ENCODE measurements at places on chromosomes 4 and X. TPM values are rescaled to one million over a fixed set of nuclear protein-coding genes. Genes with fewer than 3 reads are reported as not detected.
A peak's percentile ranks its signal among the peaks of the same experiment; 100 is the strongest.

POU4F2 gene
- total RNA-seq = not detected

DNA sequence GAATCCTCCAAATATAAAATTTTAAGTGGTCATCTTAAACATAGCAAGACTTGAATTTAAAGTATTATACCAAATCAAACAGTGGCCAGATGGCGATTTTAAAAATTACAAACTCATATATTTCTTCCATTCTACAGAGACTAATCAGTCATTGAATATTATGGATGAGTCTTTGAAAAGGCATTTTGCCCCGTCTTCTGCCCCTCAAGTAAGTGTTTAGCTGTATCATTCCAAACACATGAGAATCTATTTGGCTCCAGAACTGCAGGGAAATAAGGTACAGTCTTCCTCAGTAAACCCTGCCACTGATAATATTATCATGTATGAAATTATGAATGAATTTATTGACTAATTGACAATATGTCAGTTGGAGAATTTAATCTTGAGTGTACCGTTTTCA is 191.0 kb downstream of the SLC7A11 start:
- H3K4me3 ChIP-seq = no peak overlapping the region
- H3K4me1 ChIP-seq = no peaks in the 10 kb centered on the region
- H3K27ac ChIP-seq = no peak overlapping the region
- no peak for DNase-seq

SRP72 gene
- total RNA-seq = 199 TPM

RELL1 gene
- 21.4 TPM for total RNA-seq

GRCh38 chrX:38318606-38319005 is 8.7 kb downstream of the RPGR start:
- no peaks in the 10 kb centered on the region for H3K27me3 ChIP-seq
- H3K36me3 ChIP-seq = no peaks in the 10 kb centered on the region

P2RY8 gene
- total RNA-seq = 21.8 TPM

- peaks cover 8% of the 10 kb centered on the region for H3K27me3 ChIP-seq
- DNase-seq = no peak
- H3K4me1 ChIP-seq = no peaks in the 10 kb centered on the region
- no peak overlapping the region for H3K4me3 ChIP-seq
- no peak overlapping the region for H3K27ac ChIP-seq
Observed at GRCh38 chrX:70826715-70827114, 81.8 kb downstream of the TEX11 start.

DNA sequence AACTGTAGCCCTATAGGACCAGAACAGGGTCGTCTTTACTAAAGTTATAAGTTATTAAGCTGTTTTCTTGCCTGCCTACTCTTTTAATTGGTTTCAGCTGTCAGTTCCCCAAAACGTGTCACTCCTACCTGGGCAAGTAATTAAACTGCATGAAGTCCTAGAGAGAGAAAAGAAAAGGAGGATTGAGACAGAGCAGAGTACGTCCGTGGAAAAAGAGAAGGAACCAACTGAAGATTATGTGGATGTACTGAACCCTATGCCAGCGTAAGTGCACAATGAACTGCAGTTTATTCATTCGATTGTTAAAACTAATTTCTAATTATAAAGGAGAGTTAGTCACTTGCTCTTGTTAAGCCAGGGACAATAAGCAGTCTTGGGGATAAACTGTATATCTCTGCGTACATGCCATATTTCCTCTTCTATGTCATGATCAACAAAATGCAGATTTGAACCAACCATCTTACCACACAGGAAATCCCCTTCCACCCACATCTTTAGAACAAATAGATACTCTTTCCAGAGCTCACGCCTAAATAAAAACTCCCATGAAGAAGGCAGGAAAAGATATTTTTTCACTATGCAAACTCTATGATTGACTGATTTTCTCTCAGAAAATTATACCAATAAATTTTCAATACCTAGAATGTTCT is 22.8 kb downstream of the STAP1 start:
- H3K27ac ChIP-seq = peak overlapping the region; percentile 91
- peak overlapping the region; percentile 63 for H3K4me3 ChIP-seq
- peaks cover 39% of the 10 kb centered on the region for H3K36me3 ChIP-seq
- no peaks in the 10 kb centered on the region for H3K27me3 ChIP-seq

GRCh38 chr4:76779740-76780459 is 118.0 kb downstream of the SOWAHB start:
- H3K27me3 ChIP-seq = no peaks in the 10 kb centered on the region
- H3K27ac ChIP-seq = no peak overlapping the region
- no peaks in the 10 kb centered on the region for H3K4me1 ChIP-seq

GRCh38 chr4:835148-836002 is 9.4 kb upstream of the CPLX1 start:
- no peak for DNase-seq
- H3K4me3 ChIP-seq = no peak overlapping the region
- H3K4me1 ChIP-seq = peaks cover 6% of the 10 kb centered on the region
- H3K27me3 ChIP-seq = peaks cover 2% of the 10 kb centered on the region

DNA sequence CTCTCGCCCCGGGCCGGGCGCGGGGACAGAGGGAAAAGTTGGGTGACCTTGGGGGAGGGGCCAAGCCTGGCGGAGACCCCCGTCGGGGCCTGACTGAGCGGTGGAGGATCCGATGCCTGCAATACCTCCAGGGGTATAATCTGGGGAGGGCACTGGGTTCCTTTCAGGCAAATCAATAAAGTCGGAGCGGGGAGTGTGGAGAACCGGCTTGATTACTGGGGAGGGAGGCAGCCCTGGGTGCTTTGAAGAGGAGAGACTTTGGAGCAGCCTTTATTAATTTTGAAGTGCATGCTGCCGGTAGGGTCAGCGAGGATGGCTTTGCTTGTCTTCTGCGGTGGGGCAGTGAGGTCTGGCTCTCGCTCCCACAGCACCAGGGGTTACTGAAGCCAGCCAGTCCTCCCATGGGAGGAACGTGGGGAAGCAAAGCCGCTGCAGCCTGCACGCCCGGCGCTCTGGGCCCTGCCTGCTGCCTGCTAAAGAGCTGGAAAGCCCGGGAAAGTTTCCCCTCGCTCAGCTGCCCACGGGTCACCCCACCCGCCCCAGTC is 403 bp upstream of the LGI2 start:
- H3K27me3 ChIP-seq = peaks cover 62% of the 10 kb centered on the region
- H3K27ac ChIP-seq = no peak overlapping the region
- no peaks in the 10 kb centered on the region for H3K4me1 ChIP-seq
- no peak overlapping the region for H3K4me3 ChIP-seq

HELQ gene
- 8.8 TPM for total RNA-seq

DNA sequence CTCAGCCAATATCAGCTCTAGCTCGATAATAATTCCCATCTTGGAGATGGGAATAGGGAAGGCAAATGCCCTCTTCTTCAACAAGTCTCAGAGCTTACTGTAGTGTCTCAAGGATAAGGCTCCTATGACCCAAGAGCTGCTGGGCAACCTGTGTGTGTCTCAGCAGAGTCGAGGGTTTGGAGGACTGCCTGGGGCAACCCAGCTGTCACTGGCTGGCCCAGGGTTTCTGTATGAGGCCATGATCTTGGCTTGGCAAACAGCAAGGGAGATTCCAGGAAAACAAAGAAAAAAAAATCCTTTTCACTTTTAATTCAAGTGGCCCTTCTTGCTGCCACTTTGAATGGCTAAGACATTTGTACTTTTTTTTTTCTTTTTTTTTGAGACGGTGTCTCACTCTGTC is 34.4 kb downstream of the TMSB4X start:
- no peaks in the 10 kb centered on the region for H3K27me3 ChIP-seq
- no peak overlapping the region for H3K27ac ChIP-seq
- DNase-seq = no peak
- H3K36me3 ChIP-seq = peaks cover 1% of the 10 kb centered on the region
- peaks cover 76% of the 10 kb centered on the region for H3K4me1 ChIP-seq

DNA sequence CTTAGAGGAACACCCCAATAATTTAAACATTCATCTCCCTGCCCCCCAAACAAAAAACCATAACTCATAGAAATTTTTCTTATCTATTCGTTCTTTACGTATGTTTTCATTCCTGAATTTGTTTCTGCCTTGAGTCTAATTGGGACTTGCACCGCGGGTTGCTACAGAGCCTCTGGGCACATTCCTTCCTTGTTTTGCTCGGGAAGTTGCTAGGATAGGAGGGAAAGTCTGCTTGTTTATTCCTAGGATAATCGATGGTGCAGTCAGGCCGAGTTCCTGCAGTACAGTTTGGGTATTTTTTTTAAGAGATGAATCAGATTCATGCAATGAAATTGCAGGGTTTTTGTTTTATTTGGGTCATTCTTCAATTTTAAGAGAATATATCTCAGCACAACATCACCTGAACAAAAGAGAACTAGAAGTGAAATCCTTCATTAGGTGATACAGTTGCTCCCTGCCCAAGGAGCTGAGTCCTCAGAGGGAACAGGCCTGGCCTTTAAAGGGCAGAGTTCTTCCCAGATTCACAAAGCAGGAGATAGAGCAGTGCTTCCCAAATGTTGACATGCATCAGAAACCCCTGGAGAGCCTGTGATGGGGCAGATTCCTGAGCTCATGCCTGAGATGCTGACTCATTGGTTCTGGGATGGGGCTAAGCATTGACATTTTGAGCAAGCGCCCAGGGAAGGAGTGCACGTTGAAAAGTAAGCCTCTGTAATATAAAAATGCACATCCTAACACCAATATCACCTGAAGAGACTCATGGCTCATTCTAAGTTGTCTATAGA is 114.9 kb upstream of the FAM9B start:
- no peak overlapping the region for H3K27ac ChIP-seq
- peaks cover 3% of the 10 kb centered on the region for H3K36me3 ChIP-seq
- H3K4me3 ChIP-seq = no peak overlapping the region
- H3K4me1 ChIP-seq = peaks cover 10% of the 10 kb centered on the region
- H3K27me3 ChIP-seq = peaks cover 1% of the 10 kb centered on the region
- DNase-seq = no peak

TKTL1 gene
- total RNA-seq = 0.12 TPM

DNA sequence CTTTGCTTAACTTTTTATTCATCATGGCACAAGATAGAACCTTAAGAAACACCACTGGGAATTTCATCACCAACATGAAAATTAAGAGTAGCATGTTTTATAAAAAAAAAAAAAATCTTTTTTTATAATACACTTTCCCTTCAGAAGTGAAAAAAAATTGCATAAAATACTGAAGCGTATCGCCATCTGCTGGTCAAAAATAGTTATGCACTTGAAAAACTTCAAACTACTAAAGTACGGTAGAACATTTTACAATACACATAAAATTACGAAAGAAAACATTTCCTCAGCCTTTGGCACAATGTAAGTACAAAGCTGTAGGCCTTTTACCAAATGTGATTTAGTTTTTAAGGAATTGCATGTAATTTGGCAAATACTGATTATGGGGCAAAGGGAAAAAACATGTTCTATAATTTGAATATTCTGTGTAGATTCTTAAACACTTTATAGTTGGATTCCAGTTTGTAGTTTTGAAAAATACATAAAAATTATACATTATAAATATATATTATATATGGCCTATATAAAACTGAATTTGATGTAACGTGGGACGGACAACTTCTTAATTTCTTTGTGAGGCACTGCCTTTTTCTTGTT is 26.5 kb downstream of the HCCS start:
- H3K36me3 ChIP-seq = no peaks in the 10 kb centered on the region
- no peaks in the 10 kb centered on the region for H3K4me1 ChIP-seq
- no peaks in the 10 kb centered on the region for H3K27me3 ChIP-seq
- H3K27ac ChIP-seq = no peak overlapping the region

DNA sequence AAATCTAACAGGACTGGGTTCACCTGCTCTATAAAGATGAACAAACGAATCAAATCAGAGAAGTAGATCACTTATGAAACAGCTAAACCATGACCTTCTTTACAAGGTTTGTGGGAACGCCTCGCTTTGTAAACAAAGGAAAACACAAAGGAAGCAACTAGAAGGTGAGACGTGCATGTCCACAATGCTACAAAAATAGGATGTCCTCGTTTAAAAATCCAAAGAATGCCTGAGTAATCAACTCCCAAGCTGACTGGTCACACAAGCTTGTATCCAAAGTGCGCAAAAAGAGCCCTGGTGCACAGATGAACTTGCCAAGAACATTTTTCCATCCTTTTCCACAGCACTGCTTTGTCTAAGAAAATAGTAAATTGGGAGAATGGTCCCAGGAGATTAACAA is 6.3 kb upstream of the SH3KBP1 start:
- DNase-seq = no peak
- H3K4me3 ChIP-seq = no peak overlapping the region
- H3K27ac ChIP-seq = no peak overlapping the region
- H3K4me1 ChIP-seq = no peaks in the 10 kb centered on the region
- H3K36me3 ChIP-seq = no peaks in the 10 kb centered on the region

TLR3 gene
- total RNA-seq = not detected

- H3K27ac ChIP-seq = peak overlapping the region; percentile 80
- peaks cover 18% of the 10 kb centered on the region for H3K4me1 ChIP-seq
- peak; percentile 60 for DNase-seq
- H3K36me3 ChIP-seq = no peaks in the 10 kb centered on the region
- H3K27me3 ChIP-seq = peaks cover 22% of the 10 kb centered on the region
- H3K4me3 ChIP-seq = peak overlapping the region; percentile 89
Observed at GRCh38 chr4:142846729-142847596, 862 bp upstream of the INPP4B start.

DNA sequence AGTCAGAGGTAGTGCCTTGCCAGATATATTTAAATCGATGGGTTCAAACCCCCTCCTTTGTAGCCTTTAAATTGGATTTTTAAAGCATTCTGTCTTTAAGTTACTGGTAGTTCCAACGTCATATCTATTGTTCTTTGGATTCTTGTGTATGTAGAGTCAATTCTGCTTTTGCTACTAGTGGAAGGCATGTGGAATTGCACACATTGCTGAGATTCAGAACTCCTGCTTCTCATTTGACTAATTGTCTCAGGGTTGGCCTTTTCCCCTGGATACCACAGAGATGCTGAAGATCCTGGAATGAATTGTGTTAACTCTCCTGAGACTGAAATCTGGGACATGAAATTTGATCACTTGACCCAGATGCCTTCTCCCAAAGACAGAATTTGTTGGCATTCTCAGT is 328.3 kb upstream of the RPS6KA3 start:
- H3K27ac ChIP-seq = no peak overlapping the region

GRCh38 chr4:98260047-98260578 is 1.1 kb upstream of the RAP1GDS1 start:
- peaks cover 11% of the 10 kb centered on the region for H3K36me3 ChIP-seq
- H3K27me3 ChIP-seq = no peaks in the 10 kb centered on the region
- H3K4me1 ChIP-seq = peaks cover 49% of the 10 kb centered on the region
- DNase-seq = no peak
- peak overlapping the region; percentile 97 for H3K27ac ChIP-seq

DNA sequence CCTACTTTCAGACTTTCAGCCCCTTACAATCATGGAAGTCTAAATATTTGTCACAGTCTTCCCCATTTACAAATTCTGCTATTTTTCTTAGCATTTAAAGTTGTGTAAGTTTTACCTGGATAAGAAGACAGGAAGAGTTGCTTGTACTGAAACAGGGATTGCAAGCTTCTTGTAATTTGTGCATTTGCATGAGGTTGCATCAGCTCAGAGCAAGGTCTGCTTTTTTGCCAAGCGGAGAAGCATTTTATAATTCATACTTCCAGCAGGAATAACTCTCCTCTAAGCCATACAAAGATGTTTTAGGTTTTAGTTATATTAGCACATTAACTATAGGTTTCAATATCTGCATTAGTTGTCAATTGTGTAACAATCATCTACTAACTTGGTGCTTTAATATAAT is 922.0 kb upstream of the PABPC4L start:
- no peak overlapping the region for H3K4me3 ChIP-seq
- DNase-seq = no peak
- no peaks in the 10 kb centered on the region for H3K36me3 ChIP-seq
- H3K27ac ChIP-seq = no peak overlapping the region
- H3K27me3 ChIP-seq = no peaks in the 10 kb centered on the region

ADAM29 gene
- total RNA-seq = not detected

LANCL3 gene
- total RNA-seq = 0.49 TPM

Data from activated T-helper 1 cell treated with anti-CD3 and anti-CD28 coated beads, Interleukin-12 subunit alpha, Interleukin-12 subunit beta, Interleukin-2, Interleukin-4 antibody, amounts not matched to agents 30 ng/mL and 10 ng/mL and 1 ng/mL, durations not matched to agents 14 hours and 24 hours and 36 hours (primary cell).